Muscle of leg (tissue), 16 donors: ENCODE measurements at places on chromosomes 7 and 10.

GRCh38 chr10:95414844-95415485 is 124.2 kb upstream of the PDLIM1 start:
- peak; percentile 60 for DNase-seq

DNA sequence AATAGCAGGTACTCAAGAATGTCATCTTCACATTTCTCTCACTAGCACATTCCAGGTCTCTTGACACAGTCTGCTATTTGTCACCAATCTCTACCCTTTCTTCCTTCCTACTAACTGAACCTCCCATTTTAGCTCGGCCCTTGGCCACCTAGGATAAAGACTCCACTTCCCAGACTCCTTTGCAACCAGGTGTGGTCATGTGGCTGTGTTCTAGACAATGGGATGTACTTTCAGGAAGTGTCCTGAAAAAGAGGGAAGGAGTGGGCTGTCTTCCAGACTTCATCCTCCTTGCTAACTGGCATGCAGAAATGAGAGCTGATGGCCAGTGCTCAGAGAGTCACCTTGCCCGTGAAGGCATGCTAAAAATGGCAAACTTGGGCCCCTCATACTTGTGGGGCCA is 139.2 kb downstream of the AMPH start:
- no peak for DNase-seq

GRCh38 chr7:137895301-137896221 is 48.8 kb upstream of the DGKI start:
- no peak for DNase-seq

GRCh38 chr10:62384447-62385081 is 10.4 kb downstream of the ZNF365 start:
- no peak for DNase-seq

DNA sequence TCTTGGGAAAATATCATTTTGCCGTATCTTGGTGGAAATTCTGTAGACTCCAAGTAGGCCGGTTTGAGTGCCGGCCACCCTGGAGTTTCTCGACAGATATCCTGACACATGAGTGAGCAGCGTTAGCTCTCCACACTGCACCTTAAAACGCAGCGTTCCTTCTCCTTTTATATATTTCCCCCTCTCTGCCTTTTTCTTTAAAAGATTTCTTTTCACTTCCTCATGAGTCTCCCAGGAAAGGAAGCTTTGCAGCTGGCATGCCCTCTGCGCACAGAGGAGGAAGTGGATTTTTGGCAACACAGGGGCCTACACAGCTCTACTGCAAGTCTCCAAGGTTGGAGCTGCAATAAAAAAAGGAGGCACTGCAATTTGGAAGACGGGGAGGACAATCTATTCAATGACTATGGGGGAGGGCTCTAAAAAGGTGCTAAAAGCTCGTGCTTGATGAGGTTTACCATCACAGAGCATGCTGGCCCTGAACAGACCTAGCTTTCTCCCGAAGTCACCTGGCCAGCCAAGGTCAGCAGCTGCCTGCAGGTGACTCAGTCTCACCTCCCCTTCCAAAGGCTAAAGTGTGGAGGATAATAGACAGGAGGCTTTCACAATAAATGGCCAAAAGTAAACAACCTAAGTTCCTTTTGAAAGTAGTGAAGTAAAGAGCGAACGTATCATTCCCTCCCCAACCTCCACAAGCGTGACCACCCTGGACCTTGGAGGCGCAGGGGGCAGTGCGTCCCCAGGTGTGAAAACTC is 252.8 kb downstream of the ZMYND11 start:
- DNase-seq: peak; percentile 86

DNA sequence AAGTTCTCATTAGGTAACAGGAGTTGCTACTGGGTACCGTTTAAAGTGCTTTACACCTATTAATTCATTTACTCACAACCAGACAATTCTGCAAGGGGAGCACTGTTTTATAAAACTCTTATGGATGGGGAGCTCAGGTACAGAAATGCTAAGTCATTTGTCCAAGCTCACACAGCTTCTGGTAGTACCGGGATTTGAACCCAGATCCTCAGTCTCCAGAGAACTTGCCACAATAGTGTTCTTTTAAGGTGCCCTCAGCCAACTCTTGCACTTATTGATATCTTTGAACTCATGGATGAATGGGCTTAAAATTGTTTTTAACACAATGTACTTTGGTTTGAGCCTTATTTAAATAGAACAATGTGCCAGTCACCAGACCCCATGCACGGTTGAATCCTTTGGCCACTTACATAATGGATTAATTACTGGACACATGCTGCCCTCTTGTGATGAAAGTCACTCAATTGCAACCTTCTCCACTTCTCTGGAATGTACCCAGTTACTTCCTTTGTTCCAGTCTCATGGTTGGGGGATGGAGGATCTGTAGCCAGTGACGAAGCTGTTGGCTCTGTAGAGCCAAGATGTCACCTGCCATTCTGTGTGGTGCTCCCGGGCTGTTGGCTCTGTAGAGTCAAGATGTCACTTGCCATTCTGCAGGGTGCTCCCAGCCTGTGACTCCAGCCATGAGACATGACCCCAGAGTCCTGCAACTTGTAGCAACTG is 65.6 kb downstream of the NOD1 start:
- peak; percentile 77 for DNase-seq

DNA sequence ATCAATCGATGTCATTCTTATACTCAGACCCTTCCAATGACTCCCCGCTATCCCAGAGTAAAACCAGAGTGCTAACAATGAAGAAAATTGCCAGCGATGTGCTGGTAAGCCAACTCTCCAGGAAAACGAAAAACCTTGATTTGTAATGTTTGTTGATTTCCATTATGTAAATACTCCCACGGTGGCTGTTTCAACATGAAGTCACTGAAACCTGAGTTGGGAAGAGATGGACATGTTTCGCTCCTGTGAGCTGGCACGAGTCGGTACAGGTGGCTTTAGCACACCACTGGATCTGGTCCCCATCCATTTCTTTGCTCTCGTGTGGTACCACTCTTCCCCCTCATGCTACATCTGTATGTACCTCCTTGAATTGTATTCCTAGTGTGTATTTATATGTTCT is 52.9 kb downstream of the AP3M1 start:
- no peak for DNase-seq

- no peak for DNase-seq
Observed at GRCh38 chr7:55110282-55110992, 91.6 kb downstream of the EGFR start.

- DNase-seq: no peak
Observed at GRCh38 chr10:125283191-125283835, 123.0 kb upstream of the CTBP2 start.

- no peak for DNase-seq
Observed at GRCh38 chr10:34580643-34581042, 234.5 kb downstream of the PARD3 start.

DNA sequence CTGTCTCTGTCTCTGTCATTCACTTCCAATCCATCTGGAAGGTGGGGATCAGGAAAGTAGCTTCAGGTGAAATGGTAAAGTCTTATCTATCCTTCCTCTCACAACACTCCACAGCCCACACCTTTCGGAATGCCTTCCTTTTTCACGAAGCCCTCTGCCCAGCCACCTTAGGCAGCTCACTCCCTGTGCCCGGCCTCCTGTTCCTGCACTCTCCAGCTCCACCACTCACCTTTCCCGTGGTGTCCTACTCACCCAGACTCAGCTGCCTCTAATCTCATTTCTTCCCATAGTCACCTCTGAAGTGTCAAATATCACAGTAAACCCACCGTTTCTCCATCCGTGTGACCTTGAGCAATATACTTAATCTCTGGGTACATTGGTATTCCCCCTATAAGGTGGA is 100.9 kb upstream of the C7orf33 start:
- no peak for DNase-seq
